ENCODE measurements at places on chromosomes 3 and 15. TPM values are rescaled to one million over a fixed set of nuclear protein-coding genes. Genes with fewer than 3 reads are reported as not detected.

Gene ZNF660
- total RNA-seq = 0.24 TPM

Gene IL17RE
- total RNA-seq = 0.20 TPM

Gene DUOXA2
- not detected for total RNA-seq

Gene C3orf70
- 0.42 TPM for total RNA-seq

Gene HYPK
- 18.7 TPM for total RNA-seq

Gene SNTN
- total RNA-seq = not detected

Gene SEMA3G
- total RNA-seq = 13.8 TPM

Gene SPINK8
- total RNA-seq = not detected

Gene FBXO40
- total RNA-seq = 68.1 TPM

Gene FMN1
- 2.2 TPM for total RNA-seq

Gene PRTG
- 0.46 TPM for total RNA-seq

Gene DPPA4
- not detected for total RNA-seq

Gene CDHR4
- total RNA-seq = not detected

GRCh38 chr15:65405791-65406423 lies 16.8 kb downstream of the IGDCC4 start:
- no peaks in the 10 kb centered on the region for H3K27me3 ChIP-seq
- peak overlapping the region; percentile 7 for H3K4me3 ChIP-seq
- peak overlapping the region; percentile 78 for H3K27ac ChIP-seq
- peaks cover 18% of the 10 kb centered on the region for H3K4me1 ChIP-seq

DNA sequence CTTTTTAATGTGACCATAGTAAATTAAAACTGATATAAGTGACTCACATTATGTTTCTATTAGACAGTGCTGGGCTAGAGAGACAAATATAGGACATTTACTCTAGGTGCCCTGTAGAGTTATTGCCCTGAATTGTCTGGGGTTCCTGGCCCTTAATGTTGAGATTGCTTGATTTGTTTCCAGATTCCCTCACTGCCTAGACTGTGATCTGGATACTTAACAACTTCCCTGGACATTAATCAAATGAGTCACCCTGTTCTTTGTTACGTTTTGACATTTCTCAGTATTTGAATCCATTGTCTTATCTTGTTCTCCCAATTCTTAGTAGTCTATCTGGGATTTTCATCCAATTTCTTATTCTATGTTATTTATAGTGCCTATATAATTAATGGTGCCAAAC lies 65.8 kb downstream of the DTWD1 start:
- no peak overlapping the region for H3K4me3 ChIP-seq
- no peaks in the 10 kb centered on the region for H3K4me1 ChIP-seq
- no peak for DNase-seq
- H3K27ac ChIP-seq = no peak overlapping the region
- no peaks in the 10 kb centered on the region for H3K36me3 ChIP-seq
- H3K27me3 ChIP-seq = no peaks in the 10 kb centered on the region

- no peak for DNase-seq
- H3K36me3 ChIP-seq = no peaks in the 10 kb centered on the region
- H3K27me3 ChIP-seq = no peaks in the 10 kb centered on the region
- H3K4me3 ChIP-seq = no peak overlapping the region
Observed at GRCh38 chr3:113200946-113201345, 10.4 kb upstream of the BOC start.

DNA sequence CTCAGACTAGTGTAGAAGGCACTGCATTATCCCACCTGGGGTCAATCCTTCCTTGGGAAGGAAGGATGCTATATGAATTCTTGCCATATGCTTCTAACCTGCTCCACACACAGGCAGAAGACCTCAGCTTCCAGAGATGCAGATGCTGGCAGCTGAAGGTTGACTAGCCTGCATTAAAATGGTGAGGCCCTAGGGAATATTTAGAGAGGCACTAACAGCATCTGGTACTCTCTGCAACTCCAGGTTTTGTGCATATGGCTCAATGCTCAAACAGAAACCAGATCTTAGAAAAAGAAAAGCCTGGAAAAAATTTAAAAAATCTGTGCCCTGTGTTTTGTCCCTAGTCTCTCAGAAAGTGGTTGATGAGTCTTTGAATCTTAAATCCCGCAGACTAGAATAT lies 56.0 kb upstream of the MYRIP start:
- no peak overlapping the region for H3K4me3 ChIP-seq
- H3K36me3 ChIP-seq = no peaks in the 10 kb centered on the region
- H3K4me1 ChIP-seq = no peaks in the 10 kb centered on the region
- no peak for DNase-seq

- no peaks in the 10 kb centered on the region for H3K36me3 ChIP-seq
- no peaks in the 10 kb centered on the region for H3K27me3 ChIP-seq
- H3K4me1 ChIP-seq = peaks cover 45% of the 10 kb centered on the region
- peak overlapping the region; percentile 70 for H3K27ac ChIP-seq
Observed at GRCh38 chr3:127750226-127751031, 71.9 kb downstream of the MGLL start.

DNA sequence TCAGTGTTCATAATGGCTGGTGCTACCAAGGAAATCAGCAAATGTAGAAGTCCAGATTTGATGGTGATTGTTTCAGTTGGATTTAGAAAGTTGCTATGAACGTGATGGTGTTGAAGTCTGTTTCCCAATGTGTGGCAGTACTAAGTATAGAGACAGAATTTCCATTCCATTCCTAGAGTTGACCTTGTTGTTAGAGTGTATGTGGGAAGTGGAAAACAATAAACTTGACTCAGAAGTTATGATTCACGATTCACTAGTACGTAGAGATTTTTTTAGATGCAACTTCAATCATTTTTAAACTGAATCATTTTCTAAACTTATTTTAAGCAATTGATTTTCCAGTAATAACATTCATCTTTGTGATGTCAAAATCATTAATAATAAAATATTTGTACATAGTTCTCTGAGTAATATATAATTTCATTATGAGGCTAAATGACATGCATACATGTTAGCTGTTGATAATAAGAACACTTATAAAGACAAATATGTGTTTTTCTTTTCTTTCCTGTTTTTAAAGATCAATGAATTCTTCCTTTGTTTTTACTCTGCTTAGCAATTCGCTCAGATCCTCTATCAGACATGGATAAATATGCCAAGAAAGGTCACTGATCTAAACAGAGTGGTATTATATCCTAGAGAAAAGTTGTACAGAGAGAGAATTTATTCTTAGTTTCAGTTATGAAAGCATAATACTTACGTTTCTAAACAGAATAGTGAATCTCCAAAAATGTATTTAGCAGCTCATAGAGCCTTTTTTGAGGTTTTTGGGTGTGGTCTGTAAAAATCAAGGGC lies 108.8 kb upstream of the GPR149 start:
- no peak overlapping the region for H3K4me3 ChIP-seq
- H3K36me3 ChIP-seq = no peaks in the 10 kb centered on the region
- H3K27ac ChIP-seq = no peak overlapping the region
- no peaks in the 10 kb centered on the region for H3K27me3 ChIP-seq

- peaks cover 21% of the 10 kb centered on the region for H3K36me3 ChIP-seq
- H3K27me3 ChIP-seq = no peaks in the 10 kb centered on the region
- H3K27ac ChIP-seq = no peak overlapping the region
Observed at GRCh38 chr15:71826196-71826595, 15.8 kb downstream of the NR2E3 start.

- no peak overlapping the region for H3K27ac ChIP-seq
- no peak overlapping the region for H3K4me3 ChIP-seq
- H3K4me1 ChIP-seq = no peaks in the 10 kb centered on the region
Observed at GRCh38 chr3:131216801-131217200, 164.8 kb upstream of the NUDT16 start.

DNA sequence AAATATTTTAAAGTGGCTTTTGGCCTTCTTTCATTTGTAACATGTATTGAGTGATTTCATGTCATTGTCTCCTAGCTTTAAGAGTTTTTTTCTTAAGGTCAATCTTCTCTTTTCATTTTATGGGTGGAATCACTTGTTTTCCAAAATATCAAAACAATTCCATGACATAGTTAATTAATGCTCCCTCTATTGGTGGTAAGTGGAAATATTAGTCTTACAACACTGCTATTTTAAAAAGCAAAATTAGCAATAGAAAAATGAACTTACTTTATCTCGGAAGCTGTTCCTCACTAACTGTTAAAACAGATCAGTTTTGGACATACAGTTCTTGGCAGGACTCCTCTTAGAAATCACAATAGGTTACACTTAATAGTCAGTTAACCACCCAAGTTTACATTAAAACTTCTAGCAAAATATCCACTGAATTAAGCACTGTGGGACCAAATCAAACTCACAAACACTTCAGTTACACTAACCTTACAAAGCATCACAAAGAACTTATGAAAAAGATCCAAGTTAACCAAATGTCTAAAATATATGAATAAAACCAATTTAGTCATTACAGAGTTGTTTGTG lies 42.4 kb downstream of the TIGIT start:
- H3K4me3 ChIP-seq = no peak overlapping the region
- peaks cover 51% of the 10 kb centered on the region for H3K36me3 ChIP-seq
- no peaks in the 10 kb centered on the region for H3K27me3 ChIP-seq

DNA sequence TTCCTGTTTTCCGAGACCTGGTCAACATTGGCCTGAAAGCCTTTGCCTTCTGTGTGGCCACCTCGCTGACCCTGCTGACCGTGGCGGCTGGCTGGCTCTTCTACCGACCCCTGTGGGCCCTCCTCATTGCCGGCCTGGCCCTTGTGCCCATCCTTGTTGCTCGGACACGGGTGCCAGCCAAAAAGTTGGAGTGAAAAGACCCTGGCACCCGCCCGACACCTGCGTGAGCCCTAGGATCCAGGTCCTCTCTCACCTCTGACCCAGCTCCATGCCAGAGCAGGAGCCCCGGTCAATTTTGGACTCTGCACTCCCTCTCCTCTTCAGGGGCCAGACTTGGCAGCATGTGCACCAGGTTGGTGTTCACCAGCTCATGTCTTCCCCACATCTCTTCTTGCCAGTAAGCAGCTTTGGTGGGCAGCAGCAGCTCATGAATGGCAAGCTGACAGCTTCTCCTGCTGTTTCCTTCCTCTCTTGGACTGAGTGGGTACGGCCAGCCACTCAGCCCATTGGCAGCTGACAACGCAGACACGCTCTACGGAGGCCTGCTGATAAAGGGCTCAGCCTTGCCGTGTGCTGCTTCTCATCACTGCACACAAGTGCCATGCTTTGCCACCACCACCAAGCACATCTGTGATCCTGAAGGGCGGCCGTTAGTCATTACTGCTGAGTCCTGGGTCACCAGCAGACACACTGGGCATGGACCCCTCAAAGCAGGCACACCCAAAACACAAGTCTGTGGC lies 16.9 kb downstream of the TMEM43 start:
- no peaks in the 10 kb centered on the region for H3K36me3 ChIP-seq
- H3K4me1 ChIP-seq = peaks cover 46% of the 10 kb centered on the region
- peak overlapping the region; percentile 46 for H3K27ac ChIP-seq
- no peaks in the 10 kb centered on the region for H3K27me3 ChIP-seq
- DNase-seq = no peak

DNA sequence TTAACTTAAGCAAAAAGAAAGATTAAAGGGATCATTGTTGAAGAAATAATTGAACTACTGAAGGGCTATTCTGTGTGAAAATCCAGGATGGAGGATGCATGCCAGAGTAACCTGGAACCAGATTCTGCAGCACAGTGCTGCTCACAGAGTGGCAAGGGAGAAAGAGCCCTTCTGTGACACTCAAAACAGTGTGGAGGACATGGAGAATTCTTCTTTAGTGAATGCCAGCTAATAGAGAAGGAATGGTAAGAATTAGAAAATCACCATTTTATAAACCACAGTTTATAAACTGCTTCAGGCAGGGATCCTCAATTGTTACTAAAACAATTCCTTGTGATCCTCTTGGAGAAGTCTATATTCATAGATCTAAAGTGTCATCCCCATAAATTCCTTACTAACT lies 70.4 kb upstream of the ARHGEF26 start:
- no peak overlapping the region for H3K27ac ChIP-seq
- H3K36me3 ChIP-seq = no peaks in the 10 kb centered on the region
- DNase-seq = no peak
- H3K4me1 ChIP-seq = no peaks in the 10 kb centered on the region
- no peaks in the 10 kb centered on the region for H3K27me3 ChIP-seq

DNA sequence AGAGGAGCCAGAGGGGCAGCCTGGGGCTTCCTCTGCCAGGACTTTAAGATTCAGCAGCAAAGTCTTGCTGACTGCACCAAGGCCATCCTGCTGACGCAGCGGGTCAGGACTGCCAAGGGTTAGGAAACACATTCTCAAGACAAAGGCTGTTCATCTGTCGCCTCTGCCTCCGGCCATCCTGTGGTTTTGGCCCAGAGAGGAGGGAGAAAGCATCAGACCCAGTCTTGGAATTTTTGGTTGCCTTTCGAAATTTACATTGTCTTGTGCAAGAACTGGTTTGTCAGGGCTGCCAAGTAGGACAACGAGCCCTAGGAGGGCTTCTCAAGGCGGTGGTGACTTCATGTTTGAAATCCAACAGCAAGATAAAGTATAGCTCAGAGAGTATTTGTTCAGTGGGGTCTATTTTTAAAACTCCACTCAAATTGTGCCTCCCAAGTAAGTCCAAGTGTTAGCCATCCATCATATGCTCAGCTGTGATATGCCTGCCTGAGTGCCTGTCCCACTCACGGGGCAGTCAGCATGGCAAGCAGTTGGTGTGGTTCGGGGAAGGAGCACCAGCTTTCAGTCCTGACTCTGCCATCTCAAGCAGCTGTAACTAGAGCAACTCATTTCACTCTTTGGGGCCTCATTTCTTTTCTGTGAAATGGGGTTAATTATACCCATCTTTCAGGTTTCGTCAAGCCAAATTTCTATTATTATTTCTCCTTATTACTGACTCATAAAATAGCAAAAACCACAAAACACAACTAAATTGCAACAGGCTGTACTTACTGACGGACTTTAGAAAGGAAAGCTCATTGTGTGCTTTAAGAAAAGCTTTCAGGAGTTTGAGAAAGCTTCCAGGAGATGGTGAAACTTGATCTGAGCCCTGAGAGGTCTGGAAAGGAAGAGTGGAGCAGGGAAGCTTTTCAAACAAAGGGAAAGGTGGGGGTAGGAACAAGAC lies 42.4 kb upstream of the RHO start:
- H3K36me3 ChIP-seq = no peaks in the 10 kb centered on the region
- no peak overlapping the region for H3K4me3 ChIP-seq
- H3K27ac ChIP-seq = peak overlapping the region; percentile 64
- peaks cover 32% of the 10 kb centered on the region for H3K4me1 ChIP-seq

DNA sequence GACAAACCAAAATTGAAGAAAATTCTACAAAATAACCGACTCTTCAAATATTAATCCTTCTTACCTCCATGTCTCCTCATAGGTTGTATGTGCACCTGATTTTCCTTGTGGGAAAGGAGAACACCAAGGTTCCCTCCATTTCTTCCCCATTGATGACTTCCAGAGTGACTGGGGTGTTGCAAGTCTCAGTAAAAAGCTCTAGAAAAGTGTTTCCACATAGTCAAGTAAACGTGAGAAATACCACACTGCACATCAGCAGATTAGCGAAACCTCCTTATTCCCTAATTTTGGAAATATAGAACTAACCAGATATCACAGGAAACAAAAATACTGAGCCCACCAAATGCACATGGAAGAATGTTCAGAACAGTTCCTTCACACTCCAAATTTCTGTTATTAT lies 4.9 kb upstream of the RPN1 start:
- no peak overlapping the region for H3K27ac ChIP-seq
- H3K4me1 ChIP-seq = no peaks in the 10 kb centered on the region
- no peak overlapping the region for H3K4me3 ChIP-seq
- no peaks in the 10 kb centered on the region for H3K27me3 ChIP-seq
- no peaks in the 10 kb centered on the region for H3K36me3 ChIP-seq
- no peak for DNase-seq

GRCh38 chr15:45849136-45849535 lies 214.3 kb downstream of the SQOR start:
- H3K27ac ChIP-seq = no peak overlapping the region
- H3K4me3 ChIP-seq = no peak overlapping the region
- H3K36me3 ChIP-seq = no peaks in the 10 kb centered on the region
- no peaks in the 10 kb centered on the region for H3K4me1 ChIP-seq
- H3K27me3 ChIP-seq = no peaks in the 10 kb centered on the region

- no peak for DNase-seq
- no peaks in the 10 kb centered on the region for H3K27me3 ChIP-seq
- no peak overlapping the region for H3K27ac ChIP-seq
- H3K4me1 ChIP-seq = peaks cover 4% of the 10 kb centered on the region
Observed at GRCh38 chr3:115062412-115062956, 84.6 kb downstream of the ZBTB20 start.

Data from psoas muscle (tissue), 8 donors.